Skeletal muscle cell (primary cell): ENCODE measurements at places on chromosomes 1 and 21.

DNA sequence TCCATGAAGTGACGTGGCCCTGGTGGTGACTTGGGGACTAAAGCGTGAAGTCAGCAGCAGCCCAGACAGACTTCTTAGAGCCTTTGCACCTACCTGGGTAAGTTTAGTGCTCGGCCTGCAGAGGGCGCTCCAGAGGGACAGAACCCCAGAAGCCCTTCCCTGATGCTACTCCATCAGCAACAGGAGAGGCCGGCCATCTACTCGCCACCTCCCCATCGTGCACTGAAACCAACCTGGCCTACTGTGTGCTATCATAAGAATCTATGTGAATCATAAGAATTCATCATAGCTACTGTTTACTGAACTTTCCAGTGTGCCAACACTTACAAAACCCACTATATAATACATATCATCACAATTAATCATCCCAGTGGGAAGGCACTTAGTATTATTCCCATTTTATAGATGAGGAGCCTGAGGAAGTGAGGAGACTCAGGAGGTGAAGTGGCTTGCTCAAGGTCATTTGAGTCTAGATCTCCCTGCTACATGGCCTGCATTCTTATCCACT lies 7.9 kb upstream of the EDN2 start:
- DNase-seq = no peak

GRCh38 chr1:203567596-203567995 lies 59.0 kb upstream of the ATP2B4 start:
- DNase-seq = no peak

DNA sequence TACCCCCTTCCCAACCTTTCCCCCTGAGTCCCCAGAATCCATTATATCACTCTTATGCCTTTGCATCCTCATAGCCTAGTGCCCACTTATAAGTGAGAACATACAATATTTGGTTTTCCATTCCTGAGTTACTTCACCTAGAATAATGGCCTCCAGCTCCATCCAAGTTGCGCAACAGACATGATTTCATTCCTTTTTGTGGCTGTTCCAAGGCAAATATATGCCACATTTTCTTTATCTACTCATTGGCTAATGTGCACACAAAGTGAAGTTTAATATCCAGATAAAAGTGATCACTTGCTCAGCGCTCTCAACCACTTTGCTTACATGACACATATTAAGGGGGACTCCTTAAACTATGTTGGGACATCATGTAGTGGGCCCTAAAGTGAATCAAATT lies 72.4 kb upstream of the TIAM1 start:
- peak; percentile 42 for DNase-seq

- DNase-seq = no peak
These were observed 10.7 kb downstream of the PSRC1 start for GRCh38 chr1:109272021-109272799.

DNA sequence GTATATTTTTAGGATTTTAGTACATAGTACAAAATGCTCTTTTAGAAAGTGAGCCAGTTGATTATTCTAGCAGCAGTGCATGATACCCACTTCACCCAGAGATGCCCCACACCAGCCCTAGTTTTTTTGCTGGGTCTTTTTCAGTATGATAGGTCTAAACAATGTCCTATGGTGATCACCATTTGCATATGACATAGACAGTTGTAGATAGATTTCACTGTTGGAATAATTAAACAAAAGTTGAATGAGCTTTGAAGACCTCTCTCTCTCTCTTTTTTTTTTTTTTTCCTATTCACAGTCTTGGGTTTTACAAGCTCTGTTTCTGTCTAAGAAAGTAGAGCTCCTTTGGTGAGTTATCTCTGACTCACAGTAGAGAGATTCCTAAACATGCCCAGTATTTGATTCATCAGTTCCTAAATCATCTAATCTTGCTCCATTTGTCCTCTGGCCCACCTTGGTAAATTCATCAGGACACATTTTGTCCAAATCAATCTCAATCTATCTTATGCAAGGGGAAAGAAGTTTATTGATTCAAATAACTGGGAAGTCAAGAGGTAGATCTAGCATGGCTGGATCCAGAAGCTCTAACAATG lies 44.7 kb upstream of the VAV3 start:
- no peak for DNase-seq

GRCh38 chr1:222767152-222767571 lies 30.2 kb downstream of the FAM177B start:
- DNase-seq = no peak

DNA sequence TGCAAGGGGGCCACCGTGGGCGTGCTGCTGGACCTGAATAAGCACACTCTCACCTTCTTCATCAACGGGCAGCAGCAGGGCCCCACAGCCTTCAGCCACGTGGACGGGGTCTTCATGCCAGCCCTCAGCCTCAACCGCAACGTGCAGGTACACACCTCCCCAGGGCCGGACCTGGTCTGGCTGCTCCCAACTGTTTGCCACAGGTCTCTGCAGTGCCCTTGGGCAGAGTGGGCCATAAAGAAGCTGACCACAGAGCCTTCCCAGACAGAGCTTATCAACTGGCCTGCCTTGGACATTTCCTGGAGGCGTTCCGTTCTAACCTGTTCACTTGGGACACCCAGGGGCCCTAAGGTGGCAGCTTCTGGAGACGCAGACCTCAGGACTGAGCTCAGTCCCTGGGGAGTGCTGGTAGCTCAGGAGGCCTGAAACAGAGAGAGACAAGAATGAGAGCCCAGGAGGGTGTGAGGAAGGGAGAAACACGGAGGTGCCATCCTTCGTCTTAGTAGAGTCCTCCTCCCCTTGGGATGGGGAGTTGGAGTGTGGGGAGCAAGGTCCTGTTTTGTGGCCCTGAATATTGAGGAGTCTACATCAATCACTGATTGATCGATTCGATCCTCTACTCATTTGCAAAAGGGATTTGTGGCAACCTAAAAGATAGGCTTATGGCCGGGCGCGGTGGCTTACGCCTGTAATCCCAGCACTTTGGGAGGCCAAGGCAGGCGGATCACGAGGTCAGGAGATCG lies 27.0 kb upstream of the GNPAT start:
- DNase-seq = no peak

- DNase-seq = no peak
These were observed 45.7 kb downstream of the ZC3H11B start for GRCh38 chr1:219566951-219567947.

- no peak for DNase-seq
These were observed 93.8 kb upstream of the PRDX6 start for GRCh38 chr1:173383351-173383750.

DNA sequence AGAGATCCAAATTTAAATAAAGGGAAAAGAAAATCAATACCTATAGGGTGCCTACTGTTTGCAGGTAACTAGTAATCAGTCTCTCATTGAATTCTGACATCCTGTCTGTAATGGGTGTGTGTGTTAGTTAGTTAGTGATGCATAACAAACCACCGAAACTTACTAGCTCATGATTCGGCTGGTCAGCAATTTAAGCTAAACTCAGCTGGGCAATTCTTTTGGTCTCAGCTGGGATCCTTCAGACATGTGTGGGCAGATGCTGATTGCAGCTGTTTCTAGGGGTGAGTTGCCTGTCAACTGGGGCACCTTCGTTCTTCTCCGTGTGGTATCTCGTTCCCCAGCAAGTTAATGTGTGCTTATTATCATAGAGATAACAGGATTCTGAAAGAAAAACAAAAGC lies 40.2 kb upstream of the ZNF124 start:
- DNase-seq = no peak

GRCh38 chr1:1039145-1039910 lies 19.4 kb downstream of the AGRN start:
- no peak for DNase-seq

GRCh38 chr1:241899210-241899609 lies 51.2 kb downstream of the EXO1 start:
- DNase-seq = no peak

- DNase-seq = no peak
These were observed 224.4 kb upstream of the POU3F1 start for GRCh38 chr1:38270849-38271633.

DNA sequence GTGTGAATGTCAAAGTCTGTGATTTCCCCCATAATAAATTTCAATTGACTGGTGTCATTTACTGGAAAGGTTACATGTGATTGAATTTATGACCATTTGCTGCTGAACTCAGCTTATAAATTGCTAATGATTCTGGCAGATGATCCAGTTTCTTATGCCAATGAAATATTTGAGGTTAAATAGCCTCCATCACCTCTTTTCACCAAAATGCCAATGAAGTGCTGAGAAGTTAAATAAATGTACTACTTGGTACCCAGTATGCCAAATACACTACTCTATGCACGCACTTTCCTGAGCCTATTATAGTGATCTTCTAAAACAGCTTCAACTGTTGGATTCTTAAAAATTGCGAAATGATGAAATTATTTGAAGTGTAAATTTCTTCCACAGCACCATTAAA lies 741.4 kb downstream of the PLA2G4A start:
- no peak for DNase-seq

DNA sequence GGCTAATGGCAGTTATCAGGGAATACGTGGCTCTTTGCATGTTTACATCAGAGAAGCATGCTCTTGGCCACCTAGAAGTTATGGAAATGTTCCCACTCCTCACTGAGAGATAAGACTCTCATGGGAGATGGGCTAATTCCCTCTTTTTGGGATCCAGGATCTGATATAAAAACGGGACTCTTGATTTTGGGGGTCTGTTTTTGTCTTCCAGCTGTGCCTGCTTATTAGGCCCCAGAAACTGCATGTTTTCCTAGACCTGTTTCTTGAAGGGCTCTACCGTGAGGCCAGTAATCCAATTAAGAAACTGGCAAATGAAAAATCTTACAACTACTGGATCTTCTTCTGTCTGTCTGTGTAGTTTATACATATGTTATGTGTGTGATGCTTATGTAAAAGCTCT lies 47.0 kb upstream of the PTCH2 start:
- no peak for DNase-seq

GRCh38 chr1:205470131-205470530 lies 14.3 kb upstream of the BLACAT1 start:
- DNase-seq = no peak

DNA sequence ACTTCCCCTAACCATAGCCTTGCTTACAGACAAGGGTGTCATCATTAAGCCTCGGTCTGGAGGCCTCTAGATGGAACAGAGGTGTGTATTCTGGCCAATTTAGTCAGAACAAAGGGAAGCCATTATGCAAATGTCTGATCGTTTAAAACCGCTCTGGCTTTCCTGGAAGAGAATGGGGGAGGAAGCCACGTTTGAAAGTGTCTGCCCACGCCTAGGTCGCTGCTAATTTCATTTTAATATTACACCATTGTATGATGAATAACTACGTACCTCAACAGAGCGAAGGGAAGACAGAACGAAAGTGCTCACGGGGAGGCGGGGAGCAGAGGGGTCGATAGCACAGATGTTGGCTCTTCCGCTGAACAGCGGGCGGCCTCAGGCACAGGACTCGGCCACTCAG lies 41.1 kb upstream of the CSF3R start:
- no peak for DNase-seq

DNA sequence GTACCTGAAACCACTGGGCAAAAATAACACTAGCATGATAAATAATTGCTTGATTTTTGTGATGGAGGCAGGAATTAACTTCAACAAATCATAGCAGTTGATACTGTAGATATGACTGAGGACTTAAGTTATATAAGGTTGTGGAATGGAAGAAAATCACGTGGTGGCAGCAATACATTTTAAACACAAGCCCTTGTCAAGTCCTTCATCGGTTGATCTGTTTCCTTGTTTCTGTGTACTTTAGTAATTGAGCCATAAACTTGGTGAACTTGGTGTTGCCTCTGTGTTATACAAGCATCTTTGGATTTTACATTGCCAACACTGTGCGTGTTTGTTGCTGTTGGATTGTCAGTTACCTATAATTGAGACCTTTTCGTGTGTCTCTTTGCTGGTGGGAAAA lies 114.4 kb downstream of the CAMTA1 start:
- DNase-seq = no peak
